NCI-H1092 (cell line): ENCODE measurements at places on chromosomes 16 and 17.

- DNase-seq = no peak
These were observed 18.5 kb downstream of the FCSK start for GRCh38 chr16:70472786-70473433.

GRCh38 chr16:23570992-23571632, 13.6 kb downstream of the UBFD1 start:
- DNase-seq = no peak

GRCh38 chr17:70195091-70195490, 25.8 kb downstream of the KCNJ2 start:
- DNase-seq = no peak

DNA sequence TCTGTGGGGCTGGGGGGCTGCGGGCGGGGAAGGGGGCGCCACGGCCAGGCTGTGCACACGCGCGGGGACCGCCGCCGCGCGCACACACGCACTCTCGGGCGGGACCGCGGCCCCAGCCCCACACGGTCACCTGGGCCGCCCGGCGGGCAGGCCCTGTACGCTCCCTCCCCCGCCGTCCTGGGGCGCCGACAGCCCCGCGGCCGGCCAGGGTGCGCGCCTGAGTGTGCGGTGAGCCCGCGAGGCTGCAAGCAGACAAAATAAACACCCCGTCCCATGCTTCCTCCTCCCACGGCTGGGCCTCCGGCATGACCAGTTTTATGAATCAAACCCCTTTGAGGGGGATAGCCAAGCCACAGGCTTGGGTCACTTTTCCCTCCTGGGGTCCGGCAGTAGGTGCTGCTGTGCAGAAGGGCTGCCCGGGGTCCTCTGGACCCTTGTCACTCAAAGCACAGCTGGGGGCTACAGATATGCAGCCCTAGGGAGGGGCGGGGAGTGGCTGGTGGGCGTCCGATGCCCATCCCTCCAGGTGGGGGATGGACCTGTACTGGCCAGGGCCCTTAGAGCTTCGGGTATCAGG, 441 bp downstream of the VASN start:
- no peak for DNase-seq

GRCh38 chr17:81398176-81398831, 3.0 kb downstream of the BAHCC1 start:
- DNase-seq = no peak

DNA sequence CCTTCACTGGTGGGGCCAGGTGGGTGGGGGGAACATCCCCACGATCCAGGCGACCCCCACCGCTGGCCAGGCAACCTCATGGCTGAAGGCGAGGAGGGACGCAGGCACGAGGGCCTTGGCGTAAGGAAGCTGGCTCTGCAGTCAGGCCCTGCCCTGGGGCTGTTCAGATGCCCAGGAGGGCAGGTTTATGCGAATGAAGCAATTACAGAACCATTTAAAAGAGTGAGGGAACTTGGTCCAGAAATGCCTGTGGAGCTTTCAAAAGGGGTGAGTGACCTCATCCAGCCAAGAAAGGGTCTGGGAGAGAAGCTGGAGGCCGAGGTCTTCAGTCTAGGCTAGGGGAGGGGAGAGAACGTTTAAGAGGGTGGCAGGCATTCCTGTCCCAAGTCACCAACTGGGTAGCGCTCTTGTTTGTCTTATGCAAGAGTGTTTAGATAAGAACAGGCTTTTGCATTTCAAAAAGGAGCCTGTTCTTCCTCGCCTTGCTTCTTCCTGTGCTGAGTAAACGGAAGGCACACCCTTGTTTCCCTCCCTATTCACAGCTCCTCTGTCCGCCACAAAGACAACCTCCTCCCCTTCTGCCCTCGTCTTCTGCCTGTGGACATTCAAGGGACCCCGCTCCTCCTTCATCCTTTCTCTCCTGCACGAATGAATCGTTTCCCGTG, 183.5 kb upstream of the SDK2 start:
- no peak for DNase-seq

DNA sequence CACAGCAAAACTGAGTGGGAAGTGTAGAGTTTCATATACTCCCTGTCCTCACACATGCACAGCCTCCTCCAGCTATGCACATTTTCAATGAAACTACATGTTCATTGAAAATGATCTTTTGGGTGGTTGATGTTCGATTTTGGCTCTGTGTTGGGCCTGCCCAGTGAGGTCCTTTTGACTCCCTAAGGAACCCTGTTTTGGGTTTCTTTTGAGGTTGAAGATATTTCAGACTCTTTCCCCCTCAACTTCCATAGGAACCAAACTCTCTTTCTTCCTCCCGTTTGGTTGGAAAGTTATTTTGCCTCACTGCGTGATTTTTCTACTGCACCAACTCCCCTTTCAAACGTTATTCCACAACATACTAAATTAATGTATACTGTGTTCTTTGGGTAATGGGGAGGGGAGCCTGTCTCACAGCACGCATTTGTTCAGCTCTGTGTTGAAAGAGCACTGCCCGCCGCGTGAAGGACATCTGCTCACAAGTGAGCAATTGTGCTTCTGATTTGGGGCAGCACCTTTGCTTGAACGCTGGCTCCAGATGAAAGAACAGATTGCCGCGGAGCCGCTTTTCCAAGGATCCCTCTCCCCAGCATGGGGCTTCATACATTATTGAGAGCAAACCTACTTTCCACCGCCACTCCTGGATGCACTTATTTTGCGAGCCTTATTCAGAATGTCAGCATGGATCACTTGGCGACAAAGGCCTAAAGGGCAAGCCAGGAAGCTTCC, 385.9 kb downstream of the WWOX start:
- DNase-seq = peak; percentile 13

GRCh38 chr16:29900888-29901606, 759 bp downstream of the ASPHD1 start:
- no peak for DNase-seq

DNA sequence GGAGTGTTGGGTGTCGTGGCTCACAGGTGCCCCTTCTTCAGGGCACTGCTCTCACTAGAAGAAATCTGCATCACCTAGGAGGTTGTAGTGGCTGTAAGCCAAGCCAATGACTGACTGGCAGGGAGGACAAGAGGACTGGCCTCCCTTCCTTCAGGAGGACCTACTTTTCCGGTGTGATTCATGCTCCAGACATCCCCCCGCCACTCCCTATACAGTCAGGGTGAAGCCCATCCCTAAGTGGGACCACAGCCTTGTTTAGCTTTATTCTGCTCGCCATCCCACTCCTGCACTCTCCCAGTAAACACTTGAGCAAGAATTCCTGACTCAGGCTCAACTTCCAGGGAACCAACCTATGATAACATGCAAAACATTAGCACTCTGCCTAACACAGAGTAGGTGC, 67.0 kb downstream of the PLCG2 start:
- DNase-seq = no peak

- no peak for DNase-seq
These were observed 114.5 kb downstream of the CLEC16A start for GRCh38 chr16:11058832-11059231.

DNA sequence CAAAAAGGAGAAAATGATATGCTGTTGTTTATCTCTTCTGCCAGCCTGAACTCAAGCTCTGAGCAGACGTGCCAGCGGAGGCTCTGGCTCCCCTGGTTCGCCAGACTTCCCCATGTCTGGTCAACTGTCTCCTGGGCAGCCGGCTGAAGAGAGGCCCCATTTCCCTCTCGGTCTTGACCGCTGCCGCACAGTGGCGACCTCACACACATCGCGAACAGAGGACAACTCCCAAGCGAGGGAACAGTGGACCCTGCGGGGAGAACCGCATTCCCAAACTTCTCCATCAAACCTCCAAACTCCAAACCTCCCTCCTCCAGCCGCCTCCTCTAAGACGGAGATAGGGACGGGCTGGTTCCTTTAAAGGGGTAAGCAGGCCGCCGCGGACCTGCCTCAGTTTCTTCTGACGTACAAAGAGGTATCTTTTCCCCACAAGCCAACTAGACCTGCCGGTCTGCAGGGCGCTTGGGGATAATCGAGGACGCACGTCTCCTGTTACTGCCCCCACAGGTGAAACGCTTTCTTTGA, 24.9 kb upstream of the RFFL start:
- no peak for DNase-seq

DNA sequence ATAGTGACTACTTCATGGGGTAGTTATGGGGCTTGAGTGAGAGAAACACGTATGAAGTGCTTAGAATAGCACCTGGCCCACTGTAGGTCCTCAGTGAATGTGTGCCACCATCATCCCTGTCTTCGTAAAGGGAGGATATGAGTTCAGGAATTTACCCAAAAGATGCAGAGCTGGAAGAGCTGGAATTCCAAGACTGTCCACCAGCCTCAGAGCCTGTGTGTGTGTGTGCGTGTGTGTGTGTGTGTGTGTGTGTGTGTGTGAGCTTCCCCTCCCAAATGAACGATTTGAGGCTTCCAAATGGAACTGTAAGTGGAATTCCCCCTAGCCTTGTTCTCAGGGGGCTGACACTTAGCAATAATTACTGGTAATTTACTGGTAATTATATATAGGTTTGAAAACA, 27.3 kb downstream of the WFDC1 start:
- DNase-seq = no peak

GRCh38 chr16:49661465-49662187, 194.3 kb downstream of the ZNF423 start:
- no peak for DNase-seq

DNA sequence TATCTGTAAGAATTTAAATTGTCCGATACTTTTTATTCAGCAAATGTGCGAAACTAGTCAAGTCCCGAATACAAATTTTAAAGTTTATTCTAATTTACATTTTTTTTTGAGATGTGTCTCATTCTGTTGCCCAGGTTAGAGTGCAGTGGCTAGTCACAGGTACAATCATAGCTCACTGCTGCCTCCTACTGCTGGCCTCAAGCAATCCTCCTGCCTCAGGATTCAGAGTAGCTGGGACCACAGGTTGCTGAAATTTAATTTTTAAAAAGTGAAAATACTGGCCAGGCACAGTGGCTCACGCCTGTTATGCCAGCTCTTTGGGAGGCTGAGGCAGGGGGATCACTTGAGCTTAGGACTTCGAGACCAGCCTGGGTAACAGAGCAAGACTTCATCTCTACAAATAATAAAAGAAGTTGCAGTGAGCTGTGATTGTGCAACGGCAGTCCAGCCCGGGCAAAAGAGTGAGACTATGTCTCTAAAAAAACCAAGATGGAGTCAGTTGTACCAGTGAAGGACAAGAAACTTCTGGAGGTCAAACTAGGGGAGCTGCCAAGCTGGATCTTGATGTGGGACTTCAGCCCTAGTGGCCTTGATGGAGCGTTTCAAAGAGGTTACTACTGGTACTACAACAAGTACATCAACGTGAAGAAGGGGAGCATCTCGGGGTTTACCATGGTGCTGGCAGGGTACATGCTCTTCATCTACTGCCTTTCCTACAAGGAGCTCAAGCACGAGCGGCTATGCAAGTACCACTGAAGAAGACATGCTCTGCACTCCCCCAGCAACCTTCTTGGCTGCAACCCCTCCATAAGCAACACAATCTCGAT, 5.6 kb downstream of the POLG2 start:
- no peak for DNase-seq
